GM23248 (cell line): ENCODE measurements at places on chromosomes 1 and 21.

DNA sequence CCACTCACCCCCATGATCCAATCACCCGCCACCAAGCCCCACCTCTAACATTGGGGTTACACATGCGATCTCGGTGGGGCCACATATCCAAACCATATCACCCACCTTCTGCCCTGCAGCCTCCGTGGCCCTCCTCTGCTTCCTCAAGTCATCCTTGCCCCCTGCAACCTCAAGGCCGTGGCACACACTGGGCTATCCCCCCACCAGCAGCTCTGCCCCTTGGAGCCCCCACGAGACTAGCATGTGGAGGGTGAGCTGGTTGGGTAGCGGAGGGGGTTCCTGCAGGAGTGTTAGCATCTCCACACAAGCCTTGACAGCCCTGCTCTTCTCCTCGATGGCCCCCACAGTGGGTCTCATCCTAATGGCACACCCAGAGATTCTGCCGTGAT is 100.8 kb downstream of the TOMM20 start:
- no peak for DNase-seq

GRCh38 chr1:23416964-23417363 is 7.6 kb downstream of the TCEA3 start:
- DNase-seq: no peak

DNA sequence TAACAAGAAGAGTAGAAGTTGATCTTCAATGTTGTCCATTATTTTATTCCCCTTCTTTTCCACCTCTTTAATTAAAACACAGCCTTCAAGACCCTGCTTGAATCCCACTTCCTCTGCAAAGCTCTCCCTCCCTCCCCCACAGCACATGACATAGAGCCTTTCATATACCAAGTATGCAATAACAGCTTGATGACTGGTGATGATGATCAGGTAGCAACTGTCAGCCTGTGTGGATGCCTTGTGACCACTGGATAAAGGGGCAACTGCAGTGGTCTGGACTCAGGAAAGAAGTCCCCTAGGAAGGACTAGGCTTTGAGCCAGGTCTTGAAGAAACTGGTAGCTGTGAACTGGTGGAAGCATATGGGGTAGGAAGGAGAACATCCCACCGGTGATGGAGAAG is 53.8 kb upstream of the PRDX6 start:
- DNase-seq: no peak

DNA sequence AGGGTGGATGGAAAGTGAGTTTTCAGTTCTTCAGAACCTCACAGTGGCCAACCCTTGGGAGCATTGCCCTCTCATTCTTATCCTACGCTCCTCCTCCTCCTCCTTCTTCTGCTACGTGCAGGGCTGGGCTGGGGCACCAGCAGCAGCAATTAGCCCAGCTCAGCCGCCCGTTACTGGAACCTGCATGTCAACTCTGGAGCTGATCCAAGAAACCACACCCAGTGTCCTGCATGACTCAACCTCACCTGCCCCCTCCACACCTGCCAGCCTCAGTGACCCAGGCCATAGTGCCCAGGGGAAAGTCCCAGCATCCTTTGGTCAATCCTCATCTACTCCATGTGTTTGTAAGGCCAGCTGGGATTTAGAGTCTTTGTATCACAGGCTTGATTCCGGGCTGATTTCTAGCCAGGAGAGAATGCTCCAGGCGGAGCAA is 12.6 kb downstream of the ELF3 start:
- no peak for DNase-seq

GRCh38 chr1:145845514-145846161 is at the start of gene NUDT17:
TSS of gene NUDT17 (plus strand) at chr1:145845630. CDS start at chr1:145845641, 11 bp downstream.
- peak; percentile 90 for DNase-seq

- DNase-seq: no peak
These were observed 11.4 kb upstream of the TENT5C start for GRCh38 chr1:117594261-117594990.

- no peak for DNase-seq
These were observed 30.8 kb downstream of the USP48 start for GRCh38 chr1:21752186-21752585.

GRCh38 chr1:159011751-159012150 is 2.0 kb downstream of the IFI16 start:
- no peak for DNase-seq

DNA sequence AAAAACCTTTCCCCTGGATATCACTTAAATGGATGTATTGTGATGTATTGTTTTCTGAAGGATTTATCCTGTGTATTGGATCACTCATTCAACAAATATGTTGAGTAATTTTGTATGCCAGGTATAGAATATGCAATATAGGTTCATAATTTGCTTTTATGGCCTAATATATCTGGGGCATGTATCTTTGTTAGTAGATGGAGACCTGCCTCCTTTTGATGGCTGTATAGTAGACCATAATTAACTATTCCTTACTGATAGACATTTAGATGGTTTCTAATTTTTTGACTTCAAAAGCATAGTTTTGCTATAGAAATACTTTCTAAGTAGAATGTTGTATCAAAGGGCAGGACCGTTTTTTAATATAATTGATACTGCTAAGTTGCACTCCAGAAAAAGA is 8.6 kb downstream of the RBBP4 start:
- no peak for DNase-seq

- DNase-seq: peak; percentile 44
These were observed 1695.3 kb downstream of the BRINP3 start for GRCh38 chr1:188782220-188782841.

DNA sequence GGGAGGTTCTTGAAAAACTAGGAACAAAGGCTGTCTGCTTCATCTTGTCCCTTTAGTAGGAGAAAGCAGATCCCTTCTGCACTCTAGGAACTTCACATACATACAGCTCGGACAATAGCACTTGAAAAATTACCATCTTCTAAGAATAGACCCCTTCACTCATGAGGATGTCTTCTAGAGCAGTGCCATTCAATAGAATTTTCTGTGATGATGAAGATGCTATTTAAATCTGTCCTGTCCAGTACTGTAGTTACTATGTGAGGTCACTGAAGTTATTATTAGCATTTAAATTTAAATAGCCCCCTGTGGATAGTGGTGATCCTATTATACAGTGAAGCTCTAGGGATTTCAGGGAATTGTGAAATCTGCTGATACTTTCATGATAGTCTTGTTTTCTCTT is 46.4 kb upstream of the RAB3GAP2 start:
- DNase-seq: no peak

- peak; percentile 72 for DNase-seq
These were observed 29.3 kb upstream of the NLRP3 start for GRCh38 chr1:247386687-247387086.

GRCh38 chr1:65896721-65897120 is 104.0 kb downstream of the PDE4B start:
- peak; percentile 44 for DNase-seq

GRCh38 chr1:4023678-4024077 is 123.6 kb upstream of the C1orf174 start:
- no peak for DNase-seq

- no peak for DNase-seq
These were observed 2.1 kb downstream of the ELOVL1 start for GRCh38 chr1:43365678-43366077.

DNA sequence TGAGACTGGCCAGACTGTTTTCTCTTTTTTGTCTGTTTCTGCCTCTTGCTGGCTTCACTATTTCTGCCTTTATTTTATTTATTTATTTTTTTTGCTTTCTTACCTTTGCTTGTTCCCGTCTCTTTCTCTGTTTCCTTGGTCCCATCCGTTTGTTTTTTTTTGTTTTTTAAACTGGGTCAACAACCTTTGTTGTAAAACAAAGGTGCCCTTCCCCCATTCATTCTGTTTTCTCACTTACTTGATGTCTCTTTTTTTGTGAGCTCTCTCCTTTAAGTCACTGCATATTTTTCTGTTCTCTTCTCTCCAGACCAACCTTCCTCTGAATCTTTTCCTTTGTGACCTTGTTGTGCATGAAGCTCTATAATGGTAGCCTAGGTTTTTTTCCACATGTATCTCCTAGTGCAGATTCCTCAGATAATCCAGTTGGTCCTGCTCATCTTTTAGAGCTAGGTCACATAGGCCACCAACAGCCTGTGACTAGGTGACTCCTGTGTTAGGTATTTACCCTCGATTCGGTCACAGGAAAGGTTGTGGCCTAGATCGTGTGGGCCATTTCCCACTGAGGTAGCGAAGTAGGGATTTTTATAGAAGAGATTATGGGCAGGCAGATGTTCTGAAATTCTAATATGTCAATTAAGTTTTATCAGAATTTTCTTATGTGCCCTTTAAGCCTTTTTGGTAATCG is 15.9 kb downstream of the GNAI3 start:
- no peak for DNase-seq

- DNase-seq: peak; percentile 8
These were observed 99.5 kb upstream of the CD55 start for GRCh38 chr1:207221934-207222351.

- DNase-seq: no peak
These were observed 20.4 kb upstream of the FMOD start for GRCh38 chr1:203371288-203371687.

DNA sequence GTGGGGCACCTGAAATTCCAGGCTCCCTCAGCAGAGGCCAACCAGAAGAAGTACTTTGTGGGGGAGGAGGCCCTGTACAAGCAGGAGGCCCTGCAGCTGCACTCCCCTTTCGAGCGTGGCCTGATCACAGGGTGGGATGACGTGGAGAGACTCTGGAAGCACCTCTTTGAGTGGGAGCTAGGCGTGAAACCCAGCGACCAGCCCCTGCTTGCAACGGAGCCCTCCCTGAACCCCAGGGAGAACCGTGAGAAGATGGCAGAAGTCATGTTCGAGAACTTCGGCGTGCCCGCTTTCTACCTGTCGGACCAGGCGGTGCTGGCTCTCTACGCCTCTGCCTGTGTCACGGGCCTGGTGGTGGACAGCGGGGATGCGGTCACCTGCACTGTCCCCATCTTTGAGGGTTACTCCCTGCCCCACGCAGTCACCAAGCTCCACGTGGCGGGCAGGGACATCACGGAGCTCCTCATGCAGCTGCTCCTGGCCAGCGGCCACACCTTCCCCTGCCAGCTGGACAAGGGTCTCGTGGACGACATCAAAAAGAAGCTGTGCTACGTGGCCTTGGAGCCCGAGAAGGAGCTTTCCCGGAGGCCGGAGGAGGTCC is 634 bp downstream of the ACTRT2 start:
- no peak for DNase-seq

DNA sequence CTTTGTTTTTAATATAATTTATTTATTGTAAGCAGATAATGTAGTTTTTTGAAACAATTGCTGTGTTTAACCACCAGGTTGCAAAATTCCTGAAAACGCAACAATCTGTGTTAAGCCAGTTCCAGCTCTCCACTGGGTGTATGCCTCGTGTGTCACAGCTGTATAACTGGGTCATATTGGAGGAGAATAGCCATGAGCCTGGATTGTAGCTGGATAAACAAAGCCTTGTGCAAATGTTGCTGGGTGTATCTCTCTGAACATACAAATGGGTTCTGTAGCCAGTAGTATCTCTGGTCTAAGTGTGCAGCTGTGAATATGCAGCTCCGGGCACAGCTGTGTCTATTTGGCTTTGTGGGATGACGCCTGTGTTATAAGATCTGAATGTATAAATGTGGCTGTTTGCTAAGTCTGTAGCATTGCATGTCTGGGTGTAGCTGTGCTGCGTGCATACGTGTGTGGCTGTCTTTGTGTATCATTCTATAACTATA is 2.8 kb downstream of the TCEA3 start:
- peak; percentile 93 for DNase-seq

- no peak for DNase-seq
These were observed 28.9 kb upstream of the ADAM30 start for GRCh38 chr1:119924948-119925898.

- no peak for DNase-seq
These were observed 81.5 kb downstream of the MRPS6 start for GRCh38 chr21:34154878-34155277.
